ENCODE measurements at places on chromosomes 6 and 20.

DNA sequence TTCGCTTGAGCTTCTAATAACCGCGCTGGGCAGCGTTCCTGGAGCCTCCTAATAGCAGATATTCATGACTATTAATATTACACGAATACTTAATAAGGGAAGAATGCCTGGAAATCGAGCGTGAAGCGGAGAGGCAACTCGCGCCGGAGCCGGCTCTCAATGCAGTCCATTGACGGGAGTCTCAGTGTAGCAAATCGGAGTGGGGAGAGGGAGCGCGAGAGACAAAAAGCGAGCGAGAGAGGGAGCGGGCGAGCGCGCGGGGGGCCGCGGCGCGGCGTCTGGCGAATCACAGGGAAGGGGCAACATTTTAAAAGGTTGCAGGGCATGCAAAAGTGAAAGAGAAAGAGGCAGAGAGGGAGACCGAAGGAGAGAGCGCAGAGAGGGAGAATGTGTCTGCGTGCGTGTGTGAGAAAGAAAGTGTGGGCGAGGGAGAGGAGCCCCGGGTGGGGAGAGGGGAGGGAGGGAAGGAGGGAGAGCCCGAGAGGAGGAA lies 2.9 kb downstream of the TFAP2A start:
- DNase-seq = no peak

- no peak for DNase-seq
Measured at GRCh38 chr6:159586684-159587083, 106.4 kb downstream of the SOD2 start.

DNA sequence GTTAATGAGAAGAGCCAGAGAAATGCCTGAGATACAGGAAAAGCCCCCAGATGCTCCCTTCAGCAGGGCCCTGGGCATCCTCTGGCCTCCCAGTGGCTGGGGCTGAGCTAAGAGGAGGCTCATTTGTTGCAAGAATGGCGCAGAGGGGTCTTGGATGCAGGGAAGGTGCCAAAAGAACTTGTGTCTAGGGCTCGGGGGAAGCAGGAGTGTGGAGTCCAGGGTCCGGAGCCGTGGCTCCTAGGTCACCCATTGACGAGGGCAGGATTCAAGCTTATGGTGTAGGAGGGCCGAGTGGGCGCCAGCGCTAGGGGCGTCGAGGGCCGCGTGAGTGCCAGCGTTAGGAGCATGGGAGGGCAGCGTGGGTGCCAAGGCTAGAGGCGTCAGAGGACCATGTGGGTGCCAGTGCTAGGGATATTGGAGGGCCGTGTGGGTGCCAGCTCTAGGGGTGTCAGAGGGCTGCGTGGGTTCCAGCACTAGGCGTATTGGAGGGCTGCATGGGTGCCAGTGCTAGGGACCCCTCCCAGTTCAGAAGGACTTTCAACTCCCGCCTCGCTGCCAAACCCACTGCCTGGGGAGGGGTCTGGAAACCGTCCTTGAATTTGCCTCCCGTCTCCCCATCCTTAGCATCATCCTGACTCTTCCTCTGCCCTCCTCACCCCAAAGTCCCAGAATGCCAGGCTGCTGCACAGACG lies 250.5 kb upstream of the AFDN start:
- DNase-seq = no peak

DNA sequence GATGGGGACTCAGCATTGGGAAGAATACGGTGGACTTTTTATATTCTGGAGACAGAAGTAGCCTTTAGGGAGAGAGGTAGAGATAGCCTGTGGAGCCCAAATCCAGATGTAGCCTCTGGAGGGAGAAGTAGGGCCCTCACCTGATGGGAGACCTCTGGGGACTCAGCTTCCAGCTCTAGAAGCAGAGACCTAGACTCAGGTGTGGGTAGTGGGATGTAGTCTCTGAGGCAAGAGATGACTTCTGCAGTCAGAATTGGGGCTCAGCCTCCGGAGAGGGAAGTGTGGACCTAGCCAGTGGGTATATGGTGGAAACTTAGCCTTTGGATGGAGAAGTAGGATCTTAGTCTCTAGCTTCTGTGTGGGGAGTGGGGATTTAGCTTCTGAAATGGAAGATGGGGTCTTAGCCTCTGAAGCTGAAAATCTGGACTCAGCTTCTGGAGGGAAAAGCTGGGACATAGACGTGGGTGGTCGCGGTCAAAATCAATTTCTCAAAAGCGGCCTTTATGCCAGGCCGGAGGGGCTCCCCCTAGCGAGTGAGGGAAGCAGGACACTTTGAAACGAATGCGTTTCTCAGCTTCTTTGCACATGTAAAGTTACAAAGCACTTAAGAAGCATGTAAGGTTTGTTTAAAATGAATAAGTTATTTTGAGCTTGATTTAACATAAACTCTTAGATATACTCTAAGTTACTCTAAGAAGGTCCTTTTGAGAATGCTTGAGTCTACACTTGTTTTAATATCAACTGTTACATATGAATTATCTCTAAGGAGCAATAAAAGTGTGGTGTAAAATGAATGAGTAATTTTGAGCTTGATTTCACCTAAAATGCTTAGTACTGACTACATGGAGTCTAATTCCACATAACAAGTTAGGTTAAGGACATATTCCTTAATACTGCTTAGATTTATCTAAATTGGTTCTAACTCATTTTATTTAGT lies 12.9 kb upstream of the ZNF343 start:
- no peak for DNase-seq

- no peak for DNase-seq
Measured at GRCh38 chr20:63551068-63551467, 2.9 kb upstream of the FNDC11 start.

GRCh38 chr20:63892402-63892801 lies 2.5 kb upstream of the DNAJC5 start:
- DNase-seq = no peak
